ENCODE measurements at places on chromosomes 16 and 17.

GRCh38 chr17:50797135-50797810 is 30.0 kb upstream of the ANKRD40CL start:
- no peak for DNase-seq

DNA sequence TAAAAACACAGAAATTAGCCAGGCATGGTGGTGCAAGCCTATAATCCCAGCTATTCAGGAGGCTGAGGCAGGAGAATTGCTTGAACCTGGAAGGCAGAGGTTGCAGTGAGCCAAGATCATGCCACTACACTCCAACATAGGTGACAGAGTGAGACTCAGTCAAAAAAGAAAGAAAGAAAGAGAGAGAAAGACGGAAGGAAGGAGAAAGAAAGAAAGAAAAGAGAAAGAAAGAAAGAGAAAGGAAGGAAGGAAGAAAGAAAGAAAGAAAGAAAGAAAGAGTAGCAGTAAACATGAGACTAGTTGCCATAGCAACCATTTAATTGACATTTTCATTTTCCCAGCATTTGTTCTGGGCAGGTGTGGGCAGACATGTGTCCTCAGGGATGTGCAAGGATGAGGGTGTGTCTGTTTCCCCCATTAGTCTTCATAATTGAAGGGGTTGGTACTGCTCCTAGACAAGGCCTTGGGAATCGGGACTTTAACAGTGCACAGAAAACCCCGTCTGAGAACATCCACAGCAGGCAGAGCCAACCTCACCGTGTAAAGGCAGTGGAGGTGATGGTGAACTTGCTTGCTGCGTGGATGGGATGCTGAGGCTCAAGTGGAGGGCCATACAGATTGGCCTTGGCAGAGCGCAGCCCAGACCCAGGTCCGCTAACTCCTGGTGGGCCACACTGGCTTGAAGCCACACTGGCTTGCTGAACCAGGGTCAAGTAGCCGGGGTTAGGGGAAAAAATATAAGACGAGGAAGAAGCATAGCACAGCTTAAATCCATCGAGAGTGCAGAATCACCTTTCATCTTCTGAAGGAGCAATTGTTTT is 35.2 kb upstream of the KIFC3 start:
- peak; percentile 61 for DNase-seq

GRCh38 chr17:53894591-53894990 is 71.9 kb downstream of the KIF2B start:
- no peak for DNase-seq

DNA sequence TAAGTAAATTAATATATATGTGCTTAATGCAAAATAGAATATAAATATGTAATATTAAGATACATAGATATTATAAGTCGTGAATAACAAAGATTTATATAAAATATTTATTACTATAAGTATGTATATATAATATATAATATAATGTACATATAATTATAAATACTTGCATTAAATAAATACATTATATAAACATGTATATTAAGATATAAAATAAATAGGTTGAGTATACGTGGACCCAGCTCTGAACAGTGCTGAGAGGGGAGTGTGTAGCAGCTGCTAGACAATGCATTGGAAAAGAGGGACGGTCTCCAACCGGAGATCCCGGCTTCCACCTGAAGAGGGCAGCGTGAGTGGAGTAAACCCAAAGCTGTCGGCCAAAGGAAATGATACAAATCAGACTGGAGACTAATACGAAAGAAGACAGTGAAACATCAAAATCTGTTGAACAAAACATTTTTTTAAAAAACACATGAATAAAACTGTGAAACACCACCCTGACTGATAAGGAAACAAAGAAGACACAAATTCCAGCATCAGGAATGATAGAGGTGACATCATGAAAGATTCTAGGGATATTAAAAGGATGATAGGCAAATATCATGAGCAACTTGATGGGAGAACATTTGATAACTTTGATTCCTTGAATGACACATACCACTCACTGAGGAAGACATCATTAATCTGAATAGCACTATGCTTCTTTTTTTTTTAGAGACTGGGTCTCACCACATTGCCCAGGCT is 125.4 kb upstream of the CHMP6 start:
- DNase-seq: peak; percentile 24

DNA sequence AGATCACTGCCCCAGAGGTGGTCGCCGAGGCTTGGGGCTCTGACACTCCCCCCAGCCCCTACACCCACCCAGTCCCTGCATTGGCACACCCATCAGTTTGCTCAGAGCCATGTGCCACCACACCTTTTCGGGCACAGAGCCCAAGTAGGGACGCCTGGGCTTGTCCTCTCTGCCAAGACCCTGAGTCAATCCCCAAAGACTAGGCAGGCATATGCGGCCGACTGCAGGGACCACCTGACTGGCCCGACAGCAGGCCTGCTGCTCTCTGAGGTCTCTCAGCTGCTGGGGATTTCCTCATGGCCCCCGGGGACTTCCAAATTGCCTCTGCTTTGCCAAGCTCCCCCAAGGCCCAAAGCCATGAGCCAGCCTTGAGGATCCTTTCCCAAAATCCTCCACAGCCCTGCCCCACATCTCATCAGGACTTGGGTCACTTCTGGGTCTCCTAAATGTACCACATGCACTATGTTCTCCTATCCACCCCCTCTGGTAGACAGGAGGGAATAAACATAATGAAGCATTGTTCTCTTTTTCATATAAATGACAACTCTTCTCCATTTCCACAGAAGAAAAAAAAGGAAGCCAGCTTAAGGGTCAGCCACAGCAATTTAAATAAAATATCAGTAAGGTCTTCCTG is 30.6 kb downstream of the MYO18A start:
- DNase-seq: no peak

DNA sequence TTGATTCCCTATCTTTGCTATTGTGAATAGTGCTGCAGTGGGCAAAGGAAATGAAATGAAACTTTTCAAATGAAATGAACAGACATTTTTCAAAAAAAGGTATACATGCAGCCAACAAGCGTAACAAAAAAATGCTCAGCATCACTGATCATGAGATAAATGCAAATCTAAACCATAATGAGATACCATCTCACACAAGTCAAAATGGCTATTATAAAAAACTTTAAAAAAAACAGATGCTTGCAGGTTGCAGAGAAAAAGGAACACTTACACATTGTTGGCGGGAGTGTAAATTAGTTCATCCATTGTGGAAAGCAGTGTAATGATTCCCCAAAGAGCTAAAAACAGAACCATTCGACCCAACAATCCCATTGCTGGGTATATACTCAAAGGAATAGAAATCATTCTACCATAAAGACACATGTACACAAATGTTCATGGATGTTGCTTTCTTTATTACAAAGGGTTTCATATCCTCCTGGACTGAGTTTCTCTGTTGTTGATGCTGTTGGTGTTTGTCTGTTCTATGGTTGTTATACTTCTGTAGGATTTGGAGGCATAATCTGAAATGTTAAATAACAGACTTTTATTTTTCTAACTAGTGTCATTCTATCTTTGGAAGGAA is 99.3 kb upstream of the SOX9 start:
- DNase-seq: no peak
